ENCODE measurements at places on chromosomes 5 and 9.

DNA sequence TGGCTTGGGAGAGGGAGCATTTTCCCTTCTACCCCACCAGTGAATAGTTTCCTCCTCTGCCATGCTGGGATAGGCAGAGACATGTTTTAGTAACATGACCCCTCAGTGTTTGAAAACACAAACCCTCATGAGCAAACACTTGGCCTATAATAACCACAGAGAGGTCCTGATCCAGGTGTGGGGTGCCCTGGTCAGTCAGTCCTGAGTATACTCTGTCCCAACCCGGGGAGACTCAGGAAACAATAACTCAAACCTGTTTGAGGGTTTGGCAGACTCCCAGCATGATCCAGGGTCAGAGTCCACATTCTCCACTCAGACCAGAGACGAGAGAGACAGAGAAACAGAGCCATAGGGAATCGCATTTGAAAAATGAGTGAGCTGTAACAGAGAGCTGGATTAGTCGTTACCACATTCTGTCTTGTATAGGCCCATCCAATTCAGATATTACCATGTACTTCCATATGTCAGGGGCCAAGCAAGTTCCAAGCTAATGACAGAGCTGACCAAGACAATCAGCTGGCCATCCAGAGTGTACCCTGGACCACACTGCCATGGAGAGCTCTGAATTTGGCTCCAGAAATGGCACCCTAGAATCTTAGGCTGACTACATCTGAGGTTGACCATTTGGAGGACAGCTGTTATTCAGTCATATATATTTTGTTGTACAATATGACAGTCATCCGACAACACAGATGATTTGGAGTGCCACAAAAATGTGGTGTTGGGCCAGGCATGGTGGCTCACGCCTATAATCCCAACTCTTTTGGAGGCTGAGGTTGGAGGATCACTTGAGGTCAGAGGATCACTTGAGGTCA, 4.2 kb upstream of the CA9 start:
- no peak for DNase-seq

DNA sequence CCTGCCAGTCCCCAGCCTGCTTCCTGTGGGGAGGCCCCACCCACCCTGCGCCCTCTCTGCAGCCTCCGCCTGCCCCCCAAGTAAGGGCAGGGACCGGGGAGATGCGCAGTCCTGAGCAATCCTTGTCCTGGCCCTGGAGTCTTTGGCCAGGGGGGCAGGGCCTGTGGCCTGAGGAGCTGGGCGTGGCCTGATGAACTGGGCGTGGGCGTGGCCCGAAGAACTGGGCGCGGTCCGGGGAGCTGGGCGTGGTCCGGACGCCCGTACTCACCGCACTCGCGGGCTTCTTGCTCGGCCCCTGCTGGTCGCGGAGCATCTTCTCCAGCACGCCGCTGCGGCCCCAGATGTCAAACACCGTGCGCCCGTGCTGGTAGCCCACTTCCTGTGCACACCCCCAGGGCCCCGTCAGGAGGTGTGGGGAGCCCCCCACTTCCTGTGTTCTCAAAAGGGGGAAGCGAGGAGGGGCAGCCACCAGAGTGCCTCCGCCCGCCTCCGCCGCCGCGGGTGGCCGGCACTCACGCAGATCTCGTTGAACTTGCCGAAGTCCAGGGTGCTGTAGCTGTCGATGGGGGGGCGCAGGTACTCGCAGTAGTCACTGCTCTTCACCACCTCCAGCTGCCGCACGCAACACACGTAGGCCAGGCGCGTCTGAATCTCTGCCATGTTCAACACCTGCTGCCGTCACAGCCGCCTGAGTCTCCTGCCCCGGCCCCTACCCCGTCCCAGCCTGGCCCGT, 2.7 kb upstream of the NSMF start:
- DNase-seq = peak; percentile 64

GRCh38 chr9:70403166-70403565, 11.3 kb downstream of the KLF9 start:
- DNase-seq = no peak

- no peak for DNase-seq
Measured at GRCh38 chr5:65017636-65018035, 248.9 kb downstream of the CWC27 start.

- no peak for DNase-seq
Measured at GRCh38 chr9:17988489-17988888, 409.6 kb downstream of the SH3GL2 start.

DNA sequence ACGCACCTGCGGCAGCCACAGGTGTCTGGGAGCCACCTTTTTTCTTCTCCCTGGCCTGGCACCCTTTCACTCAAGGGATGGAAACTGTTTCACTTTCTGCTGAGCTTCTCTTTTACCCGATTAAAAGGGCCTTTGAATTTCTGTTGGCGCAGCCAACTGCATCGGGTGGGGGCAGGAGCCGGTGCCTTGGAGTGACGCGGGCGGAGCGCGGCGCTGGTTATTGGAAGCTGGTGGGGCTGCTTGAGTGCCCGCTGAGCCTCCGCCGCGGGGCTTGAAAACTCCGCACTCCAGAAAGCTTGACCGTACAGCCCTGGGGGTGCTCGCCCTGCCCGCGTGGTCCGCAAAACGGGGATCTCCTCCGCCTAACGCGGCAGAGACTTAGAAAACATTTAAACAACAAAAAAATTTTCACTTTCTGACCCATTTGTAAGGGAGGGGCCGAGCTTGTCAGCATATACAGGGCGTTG, 52.0 kb upstream of the TJP2 start:
- peak; percentile 49 for DNase-seq

DNA sequence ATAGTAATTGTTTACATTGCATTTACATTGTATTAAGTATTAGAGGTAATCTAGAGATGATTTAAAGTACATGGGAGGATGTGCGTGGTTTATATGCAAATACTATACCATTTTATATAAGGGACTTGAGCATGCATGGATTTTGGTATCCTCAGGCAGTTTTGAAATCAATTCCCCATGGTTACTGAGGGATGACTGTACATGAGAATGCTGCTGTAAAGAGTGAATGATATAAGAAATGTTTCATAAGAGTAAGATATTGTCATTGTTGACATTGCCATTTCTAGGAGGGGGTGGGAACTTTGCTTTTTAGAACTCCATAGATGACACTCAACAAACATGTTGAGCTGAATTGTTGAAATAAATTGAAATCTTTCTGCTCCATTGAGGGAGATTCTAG, 185.0 kb downstream of the SEMA6A start:
- no peak for DNase-seq

DNA sequence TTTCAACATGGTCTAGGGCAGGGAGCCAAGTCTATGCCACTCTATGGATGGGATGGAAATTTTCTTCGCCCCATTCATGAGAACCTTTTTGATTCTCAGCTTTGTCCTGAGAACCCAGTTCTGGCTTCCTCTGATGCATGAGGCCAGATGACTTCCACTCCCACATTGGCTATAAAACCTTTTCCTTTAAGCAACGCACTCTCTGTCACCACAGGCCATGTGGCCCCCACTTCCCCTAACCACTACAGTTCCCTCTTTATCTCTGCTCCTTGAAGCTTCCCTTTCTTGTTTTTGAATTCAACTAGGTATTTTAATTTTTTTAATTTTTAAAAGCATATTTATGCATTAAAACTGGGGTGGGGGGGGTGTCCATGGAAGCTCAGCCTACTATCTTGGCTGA, 401.3 kb downstream of the ENC1 start:
- no peak for DNase-seq

DNA sequence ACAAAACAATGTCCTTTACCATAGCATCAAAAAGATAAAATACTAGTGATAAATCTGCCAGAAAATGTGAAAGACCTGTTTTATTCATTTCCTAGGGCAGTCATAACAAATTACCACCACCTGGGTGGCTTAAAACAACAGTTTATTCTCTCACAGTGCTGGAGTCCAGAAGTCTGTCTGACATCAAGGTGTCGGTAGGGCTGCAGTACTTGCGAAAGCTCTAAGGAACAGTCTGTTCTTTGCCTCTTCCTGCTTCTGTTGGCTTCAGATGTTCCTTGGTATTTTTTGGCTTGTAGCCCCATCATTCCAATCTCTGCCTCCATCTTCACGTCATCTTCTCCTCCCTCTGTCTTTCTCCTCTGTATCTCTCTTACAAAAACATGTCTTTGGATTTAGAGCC, 51.0 kb downstream of the PTPDC1 start:
- DNase-seq = no peak

Measured in stimulated activated CD4-positive, alpha-beta T cell treated with anti-CD3 and anti-CD28 coated beads, Interleukin-4, amount 100 ng/mL, for 1 hour (primary cell).